Activated CD8-positive, alpha-beta memory T cell treated with anti-CD3 and anti-CD28 coated beads for 1 hour (primary cell): ENCODE measurements at places on chromosomes 3 and 15.

DNA sequence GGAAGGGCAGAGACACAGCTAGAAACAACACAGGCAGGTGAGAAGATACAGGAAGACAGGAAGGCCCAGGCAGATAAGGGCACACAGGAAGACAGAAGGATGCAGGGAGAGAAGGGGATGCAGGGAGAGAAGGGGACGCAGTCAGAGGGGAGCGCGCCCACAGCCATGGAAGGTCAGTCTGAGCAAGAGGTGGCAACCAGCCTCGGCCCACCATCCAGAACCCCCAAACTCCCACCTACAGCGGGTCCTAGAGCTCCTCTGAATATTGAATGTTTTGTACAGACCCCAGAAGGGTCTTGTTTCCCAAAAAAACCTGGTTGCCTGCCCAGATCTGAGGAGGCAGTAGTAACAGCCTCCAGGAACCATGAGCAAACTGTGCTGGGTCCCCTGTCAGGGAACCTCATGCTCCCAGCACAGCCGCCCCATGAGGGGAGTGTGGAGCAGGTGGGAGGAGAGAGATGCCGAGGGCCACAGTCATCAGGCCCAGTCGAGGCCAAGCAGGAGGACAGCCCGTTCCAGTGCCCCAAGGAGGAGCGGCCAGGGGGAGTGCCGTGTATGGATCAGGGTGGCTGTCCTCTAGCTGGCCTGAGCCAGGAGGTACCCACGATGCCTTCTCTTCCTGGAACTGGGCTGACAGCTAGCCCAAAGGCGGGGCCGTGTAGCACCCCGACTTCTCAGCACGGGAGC, 27.6 kb upstream of the SLC28A1 start:
- no peak for DNase-seq

- DNase-seq: no peak
Measured at GRCh38 chr15:42349186-42349585, 10.1 kb upstream of the CAPN3 start.

DNA sequence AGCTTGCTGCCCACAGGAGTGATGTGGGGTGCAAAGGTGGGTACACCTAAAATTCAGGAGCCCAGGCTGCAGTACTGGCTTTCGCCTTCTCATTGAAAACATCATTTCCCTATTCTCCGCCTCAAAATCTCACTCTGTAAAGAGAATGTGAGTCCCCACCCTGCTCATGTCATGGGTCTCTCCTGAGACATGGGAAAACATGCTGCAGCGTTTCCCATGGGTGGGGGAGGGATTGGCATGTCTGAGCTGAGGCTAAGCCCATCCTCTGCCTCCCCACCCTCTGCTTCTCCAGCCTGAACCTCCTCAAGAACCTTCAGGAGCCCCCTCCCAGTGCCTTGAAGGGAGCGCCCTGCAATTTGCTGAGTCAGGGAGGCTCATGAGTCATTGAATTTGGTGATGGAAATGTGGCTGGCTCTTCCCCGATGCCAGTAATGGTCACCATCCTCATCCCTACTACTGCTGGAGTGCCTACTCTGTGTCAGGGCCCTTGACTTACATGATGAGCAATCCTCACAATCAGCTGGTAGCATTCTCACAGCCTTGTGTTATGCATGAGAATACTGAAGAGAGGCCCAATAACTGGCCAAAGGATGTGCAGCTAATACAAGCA, 28.8 kb downstream of the WNT5A start:
- no peak for DNase-seq

DNA sequence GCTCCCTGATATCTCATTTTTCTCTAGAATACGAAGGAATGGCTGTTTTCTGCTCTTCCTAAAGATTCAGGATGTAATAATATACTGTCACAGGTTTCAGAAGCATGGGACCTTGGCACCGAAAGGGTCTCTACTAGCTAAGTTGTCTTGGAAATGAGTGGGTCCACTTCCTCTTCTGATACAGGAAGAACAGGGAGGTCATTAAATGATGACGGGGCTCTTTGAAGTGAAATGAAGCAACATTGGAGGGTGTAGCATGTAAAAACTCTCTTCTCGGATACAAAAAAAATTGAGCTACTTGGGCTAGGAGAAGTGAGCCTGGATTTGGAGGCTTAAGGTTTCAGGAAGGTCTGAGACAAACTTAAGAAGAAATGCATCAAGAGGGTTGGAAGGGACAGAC, 349.8 kb upstream of the TPRG1 start:
- DNase-seq: no peak

DNA sequence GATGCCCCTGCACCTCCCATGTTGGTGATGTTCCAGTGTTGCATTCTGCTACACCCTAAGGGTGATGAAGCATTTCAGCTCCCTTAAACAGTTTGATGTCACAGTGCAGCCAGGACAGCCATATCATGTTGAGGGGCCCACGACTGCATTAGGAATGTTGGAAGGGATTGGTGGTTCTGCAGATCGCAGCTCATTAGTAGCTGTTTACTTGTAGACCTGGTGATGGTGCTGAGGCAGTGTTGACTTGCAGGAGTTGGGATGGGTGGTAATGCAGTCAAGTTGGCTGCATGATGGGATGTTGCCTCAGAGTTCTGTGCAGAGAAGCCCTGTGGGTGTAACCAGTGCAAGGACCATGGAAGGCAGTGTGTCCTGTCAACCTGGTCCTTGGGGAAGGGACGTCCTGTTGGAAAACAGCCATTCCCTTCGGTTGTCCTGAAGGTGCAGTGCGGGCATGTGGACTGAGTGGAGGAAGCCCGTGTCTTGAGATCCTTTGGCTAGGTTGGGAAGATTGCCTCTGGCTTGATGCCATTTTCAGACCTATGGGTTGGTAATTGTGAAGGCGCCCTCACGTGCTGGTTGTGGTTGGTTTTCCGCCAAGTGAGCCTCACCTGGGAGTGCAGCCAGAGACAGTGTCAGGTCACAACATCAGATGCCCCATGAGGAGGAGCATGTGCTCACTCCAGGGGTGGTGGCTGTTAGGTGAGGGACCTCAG, 100.7 kb downstream of the SNRPN start:
- DNase-seq: no peak

DNA sequence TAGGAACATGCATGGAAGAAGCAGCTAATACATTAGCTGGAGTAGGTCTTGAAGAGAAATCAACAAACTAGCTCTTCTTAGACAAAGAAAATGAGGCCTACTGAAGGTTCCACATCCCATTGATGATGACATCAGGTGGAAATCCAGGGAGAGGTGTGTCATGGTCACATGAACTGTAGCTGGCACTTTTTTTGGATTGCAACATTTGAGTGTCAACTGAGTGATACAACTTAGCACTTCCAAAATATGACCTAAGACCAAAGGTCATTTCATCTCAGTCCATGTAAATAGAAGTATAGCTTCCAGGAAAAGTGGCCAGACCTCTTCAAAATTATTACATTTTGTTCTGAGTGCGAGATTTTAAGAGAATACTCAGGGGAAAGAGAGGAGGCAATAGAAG, 117.2 kb upstream of the MEIS2 start:
- no peak for DNase-seq

DNA sequence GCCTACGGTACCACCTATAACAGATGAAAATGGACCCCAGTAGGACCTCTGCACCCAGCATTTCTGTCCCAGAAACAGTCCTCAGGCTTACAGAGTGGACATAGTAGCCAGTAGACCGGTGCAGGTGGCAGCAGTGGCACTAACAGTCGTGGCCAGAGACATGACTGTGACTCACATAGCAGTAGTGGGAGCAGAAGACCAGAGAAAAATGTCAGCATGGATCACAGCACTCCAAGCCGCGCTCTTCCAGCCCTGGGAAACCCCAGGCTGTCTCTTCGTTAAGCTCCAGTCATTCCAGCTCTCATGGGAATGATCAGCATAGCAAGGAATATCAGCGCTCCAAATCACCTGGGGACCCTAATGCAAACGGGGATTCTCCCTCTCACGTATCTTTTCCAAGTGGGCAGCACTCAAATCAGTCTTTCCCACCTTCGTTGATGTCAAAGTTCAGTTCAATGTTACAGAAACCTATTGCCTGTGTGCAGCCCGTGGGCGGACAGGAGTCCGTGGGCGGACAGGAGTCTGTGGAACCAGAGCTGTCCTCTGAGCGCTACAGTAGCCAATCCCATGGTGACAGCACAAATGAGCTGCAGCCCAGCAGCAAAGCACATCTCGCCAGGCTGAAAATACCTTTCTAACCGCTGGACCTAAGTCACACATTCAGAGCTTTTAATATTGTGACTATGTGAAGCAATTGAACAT, 10.5 kb downstream of the BFSP2 start:
- no peak for DNase-seq

- no peak for DNase-seq
Measured at GRCh38 chr15:100638177-100638730, 35.9 kb downstream of the ASB7 start.

DNA sequence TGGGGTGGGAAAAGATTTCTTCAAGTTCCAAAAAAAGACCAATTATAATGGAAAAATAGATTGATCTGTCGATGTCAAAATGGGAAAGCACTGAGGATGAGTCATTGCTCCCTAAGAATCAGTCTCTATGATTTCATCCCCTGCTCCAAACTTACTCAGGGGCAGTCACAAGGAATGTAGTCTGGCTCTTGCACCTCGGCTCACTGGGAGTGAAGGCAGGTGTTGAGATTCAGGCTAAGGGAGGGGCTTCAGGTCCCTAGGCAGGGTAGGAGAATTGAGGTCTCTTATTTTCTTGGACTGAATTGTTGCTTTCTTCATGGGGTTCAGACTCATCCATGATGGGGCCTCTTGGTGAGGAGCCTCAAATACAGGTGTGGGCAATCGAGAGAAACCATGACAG, 14.2 kb downstream of the ESYT3 start:
- no peak for DNase-seq

GRCh38 chr3:99413504-99413903, 224.9 kb upstream of the COL8A1 start:
- no peak for DNase-seq

- DNase-seq: no peak
Measured at GRCh38 chr3:132014105-132014504, 20.7 kb downstream of the CPNE4 start.

- DNase-seq: no peak
Measured at GRCh38 chr3:171508206-171508605, 48.0 kb upstream of the TNIK start.
